ENCODE measurements at places on chromosomes 7 and 10.

GRCh38 chr10:48331436-48331835 is 25.0 kb downstream of the MAPK8 start:
- no peak for DNase-seq

DNA sequence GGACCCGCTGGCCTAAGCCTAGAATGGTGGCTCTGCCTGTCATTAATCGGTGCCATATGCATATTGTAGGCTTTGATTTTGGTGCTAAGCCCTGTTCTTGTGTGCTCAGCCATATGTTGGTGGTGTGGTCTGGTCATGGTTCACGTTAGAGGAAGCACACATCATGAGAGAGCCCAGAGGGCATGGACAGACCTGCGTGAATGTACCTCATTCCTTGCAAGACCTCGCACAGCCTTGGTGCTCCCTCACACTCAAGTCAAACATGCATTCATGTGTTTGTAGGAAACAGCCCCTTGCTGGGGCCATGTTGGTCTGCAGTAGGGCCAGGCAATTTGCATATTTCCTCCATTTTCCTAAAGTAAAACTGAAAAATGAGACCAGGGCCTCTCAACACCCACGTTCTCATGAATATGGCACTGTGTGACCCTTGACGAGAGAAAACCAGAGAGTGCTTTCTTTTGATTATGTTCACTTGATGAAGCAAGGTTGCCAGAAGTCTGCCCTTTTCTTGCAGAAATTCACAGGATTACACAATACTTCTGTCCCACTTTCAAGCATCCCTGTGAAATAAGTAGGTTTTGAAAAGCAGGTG is 268.7 kb downstream of the CELF2 start:
- peak; percentile 44 for DNase-seq

GRCh38 chr10:78543031-78543748 is 509.5 kb downstream of the RPS24 start:
- DNase-seq = peak; percentile 10

- DNase-seq = no peak
Observed at GRCh38 chr10:119663866-119664698, 12.9 kb downstream of the BAG3 start.

GRCh38 chr10:60339757-60340156 is 49.9 kb downstream of the ANK3 start:
- no peak for DNase-seq

DNA sequence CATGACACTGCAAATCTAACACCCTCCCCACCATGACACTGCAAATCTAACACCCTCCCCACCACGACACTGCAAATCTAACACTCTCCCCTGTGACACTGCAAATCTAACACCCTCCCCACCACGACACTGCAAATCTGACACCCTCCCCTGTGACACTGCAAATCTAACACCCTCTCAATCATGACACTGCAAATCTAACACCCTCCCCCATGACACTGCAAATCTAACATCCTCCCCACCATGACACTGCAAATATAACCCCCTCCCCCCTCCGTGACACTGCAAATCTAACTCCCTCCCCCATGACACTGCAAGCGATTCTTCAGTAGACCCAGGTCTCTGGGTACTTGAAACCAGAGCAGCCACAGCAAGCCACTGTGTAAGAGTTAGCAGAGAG is 604.4 kb downstream of the DNAJB6 start:
- DNase-seq = no peak

GRCh38 chr10:7609556-7609955 is 57.2 kb downstream of the ITIH5 start:
- DNase-seq = no peak

DNA sequence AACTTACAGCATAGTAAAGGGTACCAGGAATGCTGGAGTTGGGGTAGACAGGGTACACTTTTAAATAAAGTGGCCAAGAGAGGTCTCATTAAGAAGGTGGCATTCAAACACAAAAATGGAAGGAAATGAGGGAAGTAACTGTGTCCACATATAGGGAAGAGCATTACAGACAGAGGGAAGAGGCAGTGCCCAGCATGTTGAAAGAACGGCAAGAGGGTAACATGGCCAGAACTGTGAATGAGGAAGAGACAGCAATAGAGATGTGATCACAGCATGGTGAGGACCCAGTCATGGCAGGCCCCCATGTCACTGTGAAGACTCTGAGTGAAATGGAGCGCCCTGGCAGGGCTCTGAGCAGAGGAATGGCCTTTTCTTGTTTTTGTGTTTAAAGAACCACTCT is 35.1 kb upstream of the ZNRF2 start:
- DNase-seq = no peak

DNA sequence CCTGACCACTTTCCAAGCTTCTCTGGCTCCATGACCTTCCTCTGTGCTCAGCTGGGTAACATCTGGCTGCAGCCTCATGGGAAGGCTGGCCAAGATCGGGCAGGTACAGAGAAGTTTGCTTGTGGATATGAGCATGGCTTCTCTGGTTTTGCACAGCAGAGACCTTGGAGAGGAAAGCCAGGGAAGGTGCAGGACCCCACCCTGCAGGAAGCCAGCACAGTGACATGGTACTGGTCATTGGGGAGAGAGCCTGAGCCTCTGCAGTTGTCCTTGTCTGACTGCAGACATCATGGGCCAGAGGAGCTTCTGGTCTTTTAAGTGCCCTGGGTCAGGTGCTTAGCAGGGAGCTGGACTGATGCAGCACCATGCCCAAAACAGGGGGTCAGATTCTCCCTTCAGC is 70.6 kb upstream of the LEP start:
- peak; percentile 32 for DNase-seq

DNA sequence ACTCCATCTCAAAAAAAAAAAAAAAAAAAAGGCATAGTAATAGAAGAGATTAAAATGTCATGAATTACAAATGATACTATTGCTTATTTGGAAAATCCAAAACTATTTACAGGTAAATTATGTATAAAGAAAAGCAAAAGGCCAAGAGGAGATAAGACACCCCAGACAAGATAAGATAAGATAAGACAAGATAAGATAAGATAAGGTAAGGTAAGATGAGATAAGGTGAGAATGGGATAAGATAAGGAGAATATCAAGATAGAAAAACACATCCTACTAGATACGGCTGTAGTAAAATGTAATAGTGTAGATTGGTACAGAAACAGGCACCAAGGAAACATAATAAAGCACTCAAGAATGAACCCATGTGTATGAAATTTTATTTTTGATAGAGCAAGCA is 20.9 kb downstream of the VIM start:
- DNase-seq = no peak

DNA sequence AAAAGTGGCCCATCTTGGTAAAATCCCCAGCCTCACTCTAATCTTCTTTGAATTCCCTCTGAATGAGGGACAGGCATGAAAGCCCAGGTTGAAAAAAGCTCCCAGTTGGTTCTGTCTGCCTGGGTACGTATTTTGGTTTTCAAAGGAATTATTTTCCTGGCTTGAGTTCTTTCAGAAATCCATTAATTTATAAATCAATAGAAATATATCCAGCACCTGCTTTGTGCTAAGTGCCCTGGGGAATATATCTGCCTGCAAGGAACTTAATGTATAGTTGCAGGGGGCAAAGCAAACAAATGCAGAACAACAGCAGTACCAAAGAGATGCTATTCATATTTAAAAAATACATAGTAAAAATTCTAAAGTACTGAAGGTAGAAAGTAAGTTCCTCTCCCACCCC is 362.7 kb downstream of the REEP3 start:
- DNase-seq = no peak

DNA sequence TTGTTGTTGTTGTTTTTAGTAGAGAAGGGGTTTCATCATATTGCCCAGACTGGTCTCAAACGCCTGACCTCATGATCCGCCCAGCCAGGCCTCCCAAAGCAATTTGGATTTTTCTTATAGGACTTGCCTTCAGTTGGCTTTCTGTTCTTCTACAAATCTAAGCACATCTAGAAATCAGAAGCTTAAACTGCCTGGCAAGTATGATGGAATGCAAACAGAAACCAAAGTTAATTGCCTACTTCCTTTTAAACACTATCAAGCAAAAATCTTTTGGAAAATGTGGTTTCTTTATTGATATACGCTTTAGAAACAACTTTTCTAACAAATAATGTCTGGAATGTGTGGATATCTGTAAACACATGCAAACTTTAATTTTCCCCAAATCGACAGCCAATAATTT is 64.9 kb downstream of the USP6NL start:
- DNase-seq = no peak

GRCh38 chr7:69190763-69191162 is 407.5 kb upstream of the AUTS2 start:
- DNase-seq = no peak

GRCh38 chr7:21960922-21961321 is 15.2 kb upstream of the CDCA7L start:
- DNase-seq = no peak

DNA sequence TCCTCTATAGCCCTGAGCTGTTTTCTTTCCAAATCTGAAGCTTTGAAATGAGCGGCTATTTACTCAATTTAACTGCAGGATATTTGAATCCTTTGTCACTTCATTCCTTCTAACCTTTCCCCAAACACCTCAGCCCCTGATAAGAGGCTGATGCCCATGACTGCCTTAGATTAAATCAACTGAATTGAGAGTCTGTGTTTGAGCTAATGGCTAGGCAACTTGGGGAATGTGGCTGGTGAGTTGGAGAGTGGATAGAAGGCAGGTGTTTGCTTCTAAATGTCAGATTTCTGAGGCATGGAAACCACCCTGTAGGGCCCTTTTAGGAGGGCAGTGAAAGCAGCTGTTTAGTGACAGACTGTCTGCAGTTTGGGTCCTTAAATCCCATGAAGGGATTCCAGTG is 759.9 kb downstream of the LRMDA start:
- peak; percentile 85 for DNase-seq

- no peak for DNase-seq
Observed at GRCh38 chr10:1074748-1075308, 18.6 kb downstream of the WDR37 start.

- DNase-seq = no peak
Observed at GRCh38 chr10:21860718-21861117, 142.8 kb downstream of the DNAJC1 start.

- DNase-seq = no peak
Observed at GRCh38 chr10:60872451-60872850, 71.5 kb downstream of the RHOBTB1 start.

GRCh38 chr10:118239236-118239630 is 102.9 kb downstream of the FAM204A start:
- DNase-seq = no peak

DNA sequence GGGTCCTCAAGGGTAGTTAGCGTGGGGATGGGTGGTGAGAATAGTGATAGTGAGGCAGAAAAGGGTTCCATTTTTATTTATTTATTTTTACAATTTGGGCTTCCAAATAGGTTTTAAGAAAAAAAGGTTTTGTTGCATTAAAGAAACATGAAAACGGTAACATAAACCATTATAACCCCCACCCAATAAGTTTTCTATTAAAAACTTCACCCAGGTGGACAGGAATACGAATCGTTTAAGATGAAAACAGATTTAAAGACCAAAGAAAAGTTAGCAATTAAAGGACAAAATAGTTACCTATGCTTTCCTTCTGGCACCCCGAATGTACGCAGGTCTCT is 78.7 kb downstream of the ZFAND4 start:
- no peak for DNase-seq

DNA sequence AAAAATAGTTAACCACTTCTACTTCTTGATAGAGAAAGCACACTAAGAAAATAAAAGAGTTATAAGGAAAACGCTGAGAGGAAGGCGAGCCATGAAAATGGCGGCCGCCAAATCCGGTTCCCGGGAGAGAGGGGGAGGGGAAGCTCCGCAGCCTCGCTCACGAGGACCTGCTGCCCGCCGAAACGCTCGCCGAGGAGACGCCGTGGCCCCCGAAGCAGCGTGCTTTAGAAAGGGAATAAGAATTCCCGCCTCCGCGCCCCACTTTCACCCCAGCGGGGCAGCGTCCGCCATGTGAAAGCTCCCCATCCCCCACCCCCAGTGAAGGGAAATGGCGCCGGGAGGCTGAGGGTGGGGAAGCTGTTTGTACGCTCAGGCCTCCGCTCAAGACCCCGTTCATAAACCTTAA is 505 bp downstream of the HNRNPA2B1 start:
- DNase-seq = peak; percentile 70

DNA sequence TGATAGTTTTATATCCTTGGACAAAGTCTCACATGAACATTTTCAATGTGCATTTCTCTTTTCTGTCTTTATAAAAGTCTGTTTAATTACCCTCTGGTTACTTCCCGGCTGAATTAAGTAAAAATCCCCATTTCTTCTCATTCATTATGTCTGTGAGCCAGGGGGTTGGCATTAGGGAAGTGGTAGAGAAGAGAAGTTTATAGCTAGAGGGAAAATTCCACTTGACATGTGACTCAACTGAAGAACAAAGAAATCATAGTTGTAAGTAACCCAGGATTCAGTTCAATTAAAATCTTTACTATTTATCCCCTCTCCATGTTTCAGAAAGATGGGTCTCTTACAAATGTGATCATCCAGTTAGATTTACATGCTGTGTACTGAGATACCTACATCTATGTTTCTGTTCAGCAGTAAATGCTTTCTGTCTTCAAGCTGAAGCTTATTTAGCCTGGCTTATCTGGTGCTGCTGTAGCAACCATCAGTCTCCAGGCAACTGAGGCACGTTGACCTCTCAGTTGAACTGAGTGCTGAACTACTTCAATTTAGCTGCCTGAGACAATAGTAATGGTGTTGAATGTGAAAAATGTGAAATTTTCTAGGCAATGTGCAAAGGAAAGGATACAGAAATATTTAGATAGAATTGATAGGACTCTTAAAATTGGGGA is 181.6 kb downstream of the MLLT10 start:
- no peak for DNase-seq

DNA sequence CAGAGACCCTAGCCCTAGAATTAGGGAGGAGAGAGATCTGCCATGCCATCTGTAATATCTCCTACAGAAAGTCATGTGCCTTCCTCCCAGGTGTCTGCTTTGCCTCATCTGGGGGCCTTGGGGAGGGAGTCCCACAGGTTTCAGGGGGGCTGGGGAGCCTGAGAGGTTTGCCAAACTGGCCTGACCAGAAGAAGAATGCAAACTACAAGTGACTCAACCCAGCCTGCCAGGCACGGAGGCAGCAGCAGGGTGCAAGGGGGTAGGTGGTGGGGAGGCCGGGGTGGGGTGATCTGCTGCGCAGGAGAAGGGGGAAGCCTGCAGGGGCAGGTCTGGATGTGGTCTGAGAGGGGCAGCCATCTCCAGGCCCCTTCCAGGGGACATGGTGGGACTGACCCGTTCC is 9.6 kb upstream of the TRIM8 start:
- DNase-seq = no peak

- DNase-seq = no peak
Observed at GRCh38 chr7:51629206-51629605, 312.6 kb upstream of the COBL start.

DNA sequence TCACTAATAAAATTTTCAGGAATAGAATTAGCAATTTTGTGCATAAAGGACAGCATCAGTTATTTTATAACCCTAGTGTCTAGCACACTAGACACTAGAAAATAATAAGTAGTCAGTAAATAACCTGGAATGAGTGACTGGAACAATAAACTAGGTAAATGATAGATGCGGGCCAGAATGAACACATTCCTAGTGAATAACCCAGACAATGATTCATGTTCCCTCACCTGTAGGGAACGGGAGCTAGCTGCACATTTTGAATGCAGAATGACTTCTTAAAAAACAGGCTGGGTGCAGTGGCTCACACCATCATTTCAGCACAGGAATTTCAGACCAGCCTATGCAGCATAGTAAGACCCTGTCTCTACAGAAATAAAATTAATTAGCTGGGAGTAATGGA is 3.2 kb upstream of the ATOH7 start:
- DNase-seq = no peak

- no peak for DNase-seq
Observed at GRCh38 chr7:44149571-44150465, 8.7 kb upstream of the MYL7 start.

GRCh38 chr7:53119514-53119941 is 84.1 kb downstream of the POM121L12 start:
- DNase-seq = peak; percentile 68
